ENCODE measurements at places on chromosomes 7 and 10. TPM values are rescaled to one million over a fixed set of nuclear protein-coding genes. Genes with fewer than 3 reads are reported as not detected.
A peak's percentile ranks its signal among the peaks of the same experiment; 100 is the strongest.

Gene CYP3A7
- total RNA-seq, result 37.8 TPM

Gene FLNC
- total RNA-seq, result 191 TPM

Gene IGF2BP3
- total RNA-seq, result 4.3 TPM

GRCh38 chr10:110410329-110411046, 87.2 kb upstream of the DUSP5 start:
- peak; percentile 99 for DNase-seq

DNA sequence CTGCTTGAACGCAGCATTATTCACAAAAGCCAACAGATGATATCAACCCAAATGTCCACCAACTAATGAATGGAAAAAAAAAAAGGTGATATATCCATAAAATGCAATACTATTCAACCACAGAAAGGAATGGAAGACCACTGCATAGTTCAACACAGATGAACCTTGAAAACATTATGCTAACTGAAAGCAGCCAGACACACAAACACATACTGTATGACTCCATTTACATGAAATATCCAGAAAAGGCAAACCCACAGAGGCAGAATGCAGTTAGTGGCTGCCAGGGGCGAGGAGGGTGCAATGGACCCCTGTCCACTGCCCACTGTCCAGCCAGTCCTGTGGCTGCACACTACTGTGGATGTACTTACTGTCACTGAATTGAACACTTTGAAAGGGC, 36.6 kb downstream of the KIAA1549 start:
- no peak for DNase-seq

DNA sequence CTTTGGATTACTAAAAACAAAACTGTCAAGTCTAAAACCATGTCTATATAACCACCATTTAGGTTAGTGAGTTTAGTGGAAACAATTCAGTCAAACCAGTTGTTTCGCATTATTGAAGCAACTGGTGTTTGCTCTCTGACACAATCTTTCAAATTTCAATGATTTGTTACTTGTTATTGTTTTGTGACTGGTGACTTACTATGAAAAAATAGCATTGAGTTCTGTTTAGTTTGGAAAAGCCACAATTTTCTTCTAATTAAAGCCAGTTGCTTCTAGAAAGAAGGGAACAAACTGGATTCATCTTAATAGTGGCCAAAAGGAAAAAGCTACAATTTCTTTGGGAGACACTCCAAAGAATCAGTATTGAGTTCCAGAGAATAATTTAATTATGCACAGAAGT, 30.4 kb downstream of the LAMB4 start:
- peak; percentile 79 for DNase-seq

DNA sequence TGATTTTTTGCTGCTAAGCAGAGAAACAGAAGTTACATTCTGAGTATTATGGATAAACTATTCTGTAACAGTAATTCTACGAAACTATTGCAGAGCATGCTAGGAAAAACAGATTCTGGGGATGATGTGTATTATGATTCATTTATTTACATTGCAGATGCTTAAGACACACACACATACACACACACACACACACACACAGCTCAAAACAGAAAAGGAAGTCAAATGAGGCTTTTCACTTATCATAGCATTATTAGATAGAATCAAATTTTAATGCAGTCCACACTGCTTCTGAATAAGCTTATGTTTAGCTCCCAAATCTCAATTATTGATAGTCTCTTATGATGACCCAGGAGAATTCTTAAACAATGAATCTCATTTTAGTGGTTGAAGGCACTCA, 307.2 kb downstream of the HGF start:
- DNase-seq, result peak; percentile 69

DNA sequence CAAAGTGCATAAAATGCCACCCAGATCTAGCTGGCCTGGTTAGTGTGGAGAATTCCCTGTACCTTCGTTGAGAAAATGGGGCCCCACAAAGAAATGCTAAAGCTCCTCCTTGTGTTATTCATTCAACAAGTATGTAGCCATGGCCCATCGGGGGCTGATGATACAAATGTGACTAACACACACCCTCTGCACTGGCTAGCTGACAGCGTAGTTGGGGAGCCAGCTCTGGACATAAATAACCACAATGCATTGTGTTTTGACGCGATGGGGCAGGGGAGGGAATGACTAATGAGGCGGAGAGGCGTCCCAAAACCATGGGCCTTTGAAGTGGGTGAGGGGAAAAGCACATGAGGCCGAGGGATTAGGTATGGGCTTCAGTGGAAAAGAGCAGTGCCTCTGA, 28.2 kb upstream of the ASL start:
- peak; percentile 97 for DNase-seq

DNA sequence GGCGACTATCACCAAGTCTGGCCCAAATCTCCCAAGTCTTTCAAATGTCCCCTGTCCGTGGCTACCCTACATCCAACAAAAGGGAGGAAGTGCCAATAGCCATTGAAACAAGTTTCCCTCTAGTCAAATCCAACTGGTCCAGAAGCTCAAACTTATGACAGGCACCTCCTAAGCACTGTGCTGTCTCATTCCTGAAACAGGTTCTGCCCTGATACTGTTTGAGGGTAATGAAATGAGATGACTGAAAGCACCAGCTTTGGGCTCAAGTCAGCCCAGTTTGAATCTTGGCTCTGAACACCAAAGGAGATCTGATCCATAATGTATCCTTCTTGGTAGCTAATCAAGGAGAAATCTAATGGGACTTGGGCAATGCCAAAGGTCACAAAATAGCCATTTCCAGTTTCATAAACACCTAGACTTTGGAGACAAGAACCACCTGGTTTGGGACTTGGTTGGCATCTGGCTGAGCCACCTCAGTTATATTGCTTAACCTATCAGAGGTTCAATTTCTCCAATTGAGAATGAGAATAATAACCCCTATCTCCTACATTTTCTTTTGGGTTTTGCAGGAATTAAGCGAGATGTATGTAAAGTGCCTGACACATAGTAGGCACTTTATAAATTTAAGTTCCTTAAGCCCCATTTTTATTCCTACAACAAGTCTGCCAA, 34.7 kb upstream of the ARID5B start:
- no peak for DNase-seq

DNA sequence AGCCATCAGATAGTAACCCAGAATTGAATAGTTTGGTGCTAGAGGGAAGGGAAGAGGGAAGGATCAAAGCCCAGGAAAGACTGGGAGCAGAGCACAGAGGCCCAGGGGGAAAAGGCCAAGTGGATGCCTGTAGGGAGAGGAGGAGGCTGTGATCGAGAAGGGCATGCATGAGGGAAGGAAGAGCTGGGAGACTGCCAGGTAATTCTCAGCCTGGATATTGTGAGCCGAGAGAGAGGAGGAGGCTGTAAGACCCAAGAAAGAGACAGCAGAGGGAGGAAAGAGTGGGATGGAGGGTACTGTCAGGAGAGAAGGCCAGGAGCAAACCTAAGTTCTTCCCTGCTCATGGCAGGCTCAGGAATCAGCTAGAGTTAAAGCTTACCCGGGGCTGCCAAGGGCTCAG, 178.2 kb downstream of the CCDC3 start:
- no peak for DNase-seq

DNA sequence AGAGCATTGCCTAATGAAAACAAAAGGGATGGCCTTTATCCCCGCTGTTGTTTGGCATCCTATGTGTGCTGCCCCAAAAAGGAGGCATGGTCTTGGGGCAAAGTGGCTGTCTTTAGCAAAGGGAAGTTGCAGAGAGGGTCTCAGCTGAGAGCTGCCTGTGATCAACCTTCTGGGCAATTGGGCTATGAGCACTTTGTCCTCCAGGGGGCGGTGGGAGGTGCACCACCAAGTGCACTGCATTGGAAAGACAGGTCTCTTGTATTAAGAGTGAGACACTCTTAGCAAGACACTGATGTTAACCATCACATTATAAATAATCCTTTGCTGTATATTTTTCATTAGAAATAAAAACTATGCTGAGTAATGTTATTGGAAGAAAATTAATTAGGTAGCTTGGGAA, 314.8 kb downstream of the POM121L12 start:
- no peak for DNase-seq

- DNase-seq, result no peak
These were observed 189.5 kb downstream of the ARHGAP12 start for GRCh38 chr10:31739146-31739545.

- no peak for DNase-seq
These were observed 78.9 kb downstream of the FOXL3 start for GRCh38 chr7:368651-369475.

DNA sequence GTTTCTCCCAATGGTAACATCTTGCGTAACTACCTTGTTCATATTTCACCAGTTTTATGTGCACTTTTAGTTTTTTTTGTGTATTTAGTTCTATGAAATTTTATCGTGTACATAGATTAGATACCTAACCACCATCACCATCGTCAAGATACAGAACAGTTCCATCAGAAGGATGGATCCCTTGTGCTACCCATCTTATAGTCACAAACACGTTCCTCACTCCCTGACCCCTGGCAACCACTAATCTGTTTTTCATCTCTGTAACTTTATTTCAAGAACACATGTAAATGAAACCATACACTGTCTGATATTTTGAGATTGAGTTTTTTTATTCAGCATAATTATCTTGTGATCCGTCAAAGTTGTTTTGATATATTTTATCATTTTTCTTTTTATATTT, 29.9 kb downstream of the FANK1 start:
- no peak for DNase-seq

DNA sequence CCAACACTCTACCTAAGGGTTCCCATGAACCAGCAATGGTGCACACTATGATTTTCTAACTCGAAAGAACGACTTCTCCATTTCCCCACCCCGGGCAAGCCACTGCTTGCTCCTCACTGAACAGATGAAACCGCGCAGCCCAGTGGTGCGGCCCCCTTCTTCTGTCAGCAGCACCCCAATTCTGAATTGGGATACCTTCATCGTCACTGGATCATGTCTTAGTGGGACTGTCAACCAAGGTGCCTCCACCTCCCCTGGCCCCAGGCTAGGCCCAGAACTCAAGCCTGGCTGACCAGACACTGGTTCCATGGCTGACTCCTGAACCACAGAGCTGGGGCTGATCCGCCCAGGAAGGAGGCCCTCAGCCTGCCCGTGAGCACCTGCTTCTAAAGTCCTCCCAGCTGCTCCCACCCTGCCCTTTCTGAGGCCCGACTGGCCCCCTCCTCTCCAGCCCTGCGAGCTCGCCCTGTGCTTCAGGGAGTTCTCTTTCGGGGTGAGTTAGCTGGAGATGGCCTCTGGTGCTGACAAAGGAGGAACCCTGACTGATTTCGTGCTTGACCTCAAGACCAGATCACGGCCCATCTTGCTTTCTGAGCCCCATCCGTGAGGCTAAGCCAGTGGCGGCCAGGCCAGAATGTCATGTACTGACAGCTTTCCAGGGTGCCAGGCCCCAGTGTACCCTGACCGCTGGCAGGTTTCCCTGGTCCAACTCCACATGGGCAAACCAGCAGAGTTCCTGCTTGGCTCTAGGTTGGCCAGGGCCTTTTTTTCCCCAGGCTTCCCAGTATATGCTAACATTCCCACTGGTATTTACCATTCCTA, 44.5 kb downstream of the FAM53B start:
- no peak for DNase-seq

- DNase-seq, result no peak
These were observed 94.9 kb upstream of the SH2B2 start for GRCh38 chr7:102191556-102192379.
